Activated B cell treated with CpG ODN at 0.5 μM for 24 hours (primary cell): ENCODE measurements at places on chromosomes 7 and 10. TPM values are rescaled to one million over a fixed set of nuclear protein-coding genes. Genes with fewer than 3 reads are reported as not detected.

- no peak for DNase-seq
These were observed 169.9 kb downstream of the KCND2 start for GRCh38 chr7:120442838-120443237.

SAP25 gene
- total RNA-seq, result 13.8 and 24.1 TPM in 2 replicates

DNA sequence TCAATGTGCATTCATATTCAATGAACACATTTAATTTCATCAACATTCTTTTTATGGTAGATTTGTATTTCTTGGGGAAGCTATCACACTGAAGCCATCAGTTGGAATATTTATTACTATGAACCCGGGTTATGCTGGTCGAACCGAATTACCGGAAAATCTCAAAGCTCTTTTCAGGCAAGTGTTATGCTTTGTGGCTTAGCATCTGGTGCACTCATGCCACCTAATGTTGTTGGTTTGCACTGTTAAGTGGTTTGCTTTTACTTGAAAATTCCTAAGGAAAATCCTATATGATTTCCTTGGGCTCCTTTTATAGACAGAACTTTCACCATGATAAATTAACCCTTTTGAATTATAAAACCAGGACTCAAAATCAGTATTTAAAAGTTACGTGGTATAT lies 147.9 kb downstream of the DNAH11 start:
- DNase-seq, result no peak

- DNase-seq, result no peak
These were observed 38.8 kb downstream of the TMEM270 start for GRCh38 chr7:73899731-73900142.

DNA sequence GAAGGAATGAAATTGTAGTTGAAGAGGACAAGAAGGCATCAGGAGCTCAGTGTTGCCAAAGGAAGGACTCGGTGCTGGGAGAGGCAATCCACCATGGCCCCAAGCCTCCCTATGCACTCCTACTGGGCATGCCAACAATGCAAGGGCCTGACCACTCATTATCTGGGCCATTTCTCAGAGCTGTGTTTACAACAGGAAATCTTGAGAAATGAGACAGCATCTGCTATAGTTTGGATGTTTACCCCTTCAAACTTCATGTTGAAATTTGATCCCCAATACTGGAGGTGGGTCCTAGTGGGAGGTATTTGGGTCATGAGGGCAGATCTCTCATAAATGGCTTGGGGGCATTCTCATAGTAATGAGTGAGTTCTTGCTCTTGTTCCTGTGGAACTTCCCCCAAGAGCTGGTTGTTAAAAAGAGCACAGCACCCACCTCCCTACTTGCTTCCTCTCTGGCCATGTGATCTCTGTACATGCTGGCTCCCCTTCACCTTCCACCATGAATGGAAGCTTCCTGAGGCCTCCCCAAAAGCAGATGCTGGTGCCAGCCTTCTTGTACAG lies 50.8 kb upstream of the AOAH start:
- DNase-seq, result no peak

GRCh38 chr7:148014541-148014940 lies 576.0 kb upstream of the C7orf33 start:
- no peak for DNase-seq
